ENCODE measurements at places on chromosomes 16 and 17.

GRCh38 chr16:65445313-65446260 lies 323.7 kb upstream of the CDH11 start:
- no peak for DNase-seq

DNA sequence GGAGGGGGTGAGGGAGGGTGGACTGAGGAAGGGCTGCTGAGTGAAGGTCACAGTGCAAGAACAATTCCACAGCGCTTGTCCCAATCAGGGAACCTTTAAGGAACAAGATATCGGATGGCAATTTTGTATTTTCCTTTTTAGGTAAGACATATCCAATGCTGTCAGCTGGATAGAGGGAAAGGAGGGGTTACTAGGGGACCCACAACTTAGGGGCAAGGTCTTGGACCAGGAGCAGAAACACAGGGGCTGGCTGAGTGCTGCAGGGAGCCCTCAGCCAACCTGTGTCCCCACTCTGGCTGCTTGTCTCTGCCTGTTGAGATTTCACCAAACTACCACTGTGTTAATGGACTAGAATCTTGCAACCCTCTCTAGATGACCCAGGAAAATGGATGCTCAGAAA lies 47.6 kb downstream of the AKAP1 start:
- no peak for DNase-seq

DNA sequence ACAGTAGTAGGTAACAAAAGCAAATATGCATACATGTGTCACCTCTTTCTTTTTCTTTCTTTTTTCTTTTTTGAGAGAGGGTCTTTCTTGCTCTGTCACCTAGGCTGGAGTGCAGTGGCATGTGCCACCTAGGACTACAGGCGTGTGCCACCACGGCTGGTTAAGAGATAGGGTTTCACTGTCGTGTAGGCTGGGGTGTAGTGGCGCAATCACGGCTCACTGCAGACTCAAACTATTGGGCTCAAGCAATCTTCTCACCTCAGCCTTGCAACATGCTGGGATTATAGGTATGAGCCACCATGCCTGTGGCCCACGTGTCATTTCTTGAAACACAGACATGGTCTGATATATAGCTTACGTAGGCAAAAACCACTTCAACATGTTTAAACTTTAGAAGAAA lies 397.7 kb upstream of the PMFBP1 start:
- DNase-seq: no peak

DNA sequence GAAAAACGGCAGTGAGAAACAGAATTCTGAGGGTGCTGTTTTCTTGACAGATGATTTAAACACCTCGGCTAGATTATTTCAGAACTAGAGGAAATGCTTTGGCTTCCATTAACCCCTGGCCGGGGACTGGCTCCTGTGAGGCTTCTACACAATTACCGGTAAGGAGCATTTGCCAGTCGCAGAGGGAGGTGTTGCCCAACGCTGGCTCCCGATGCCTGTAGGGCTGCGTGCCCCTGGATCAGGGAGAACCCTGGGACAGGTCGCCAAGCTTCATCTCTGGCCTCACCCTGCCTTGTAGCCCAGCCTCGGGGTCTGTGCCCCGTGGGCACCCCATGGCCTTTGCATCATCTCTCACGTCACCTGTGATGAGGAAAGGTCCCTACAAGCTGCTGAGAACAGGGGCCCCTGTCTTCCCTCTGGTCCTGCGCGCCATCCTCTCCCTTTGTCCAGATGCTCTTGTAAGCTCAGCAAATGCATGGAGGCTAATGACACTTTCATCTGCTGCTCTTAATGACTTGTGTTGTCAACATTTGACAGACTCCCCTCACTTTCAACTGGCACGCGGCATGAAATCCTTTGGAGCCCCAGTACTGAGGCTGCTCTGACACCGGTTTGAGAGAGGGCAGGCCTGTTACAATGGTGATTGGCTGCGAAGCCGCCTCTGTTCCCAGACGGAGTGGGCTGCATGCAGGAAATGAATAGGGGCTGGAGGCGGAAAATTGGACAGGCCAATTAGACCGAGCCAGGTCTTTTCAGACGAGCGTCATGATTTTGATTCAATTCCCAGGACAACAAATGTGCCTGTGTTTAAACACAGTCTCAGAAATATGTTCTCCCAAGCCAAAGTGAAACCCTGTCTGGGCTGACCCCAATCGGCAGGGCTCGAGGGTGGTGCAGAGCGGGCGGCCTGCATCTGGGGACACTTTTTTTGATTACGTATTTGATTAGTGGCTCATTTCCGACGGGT lies 85.5 kb upstream of the DOC2B start:
- DNase-seq: no peak

DNA sequence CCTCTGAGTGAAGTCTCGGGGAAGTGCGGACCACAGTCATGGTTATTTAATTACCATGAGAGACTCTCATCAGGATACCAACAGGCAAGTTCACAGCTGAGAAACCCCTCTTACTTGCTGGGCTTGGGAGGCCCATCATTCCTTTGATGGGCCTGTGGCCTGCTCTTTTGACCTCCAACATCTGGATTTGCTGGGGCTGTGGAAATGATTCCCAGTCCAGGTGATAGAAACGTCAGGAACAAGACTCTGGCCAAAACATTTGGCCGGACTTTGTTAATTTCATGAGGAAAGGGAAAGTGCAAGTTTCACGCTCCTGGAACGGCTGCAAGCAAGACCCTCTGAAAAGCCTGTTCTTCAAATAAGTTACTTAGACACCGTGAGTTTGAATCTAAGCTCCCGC lies 42.5 kb downstream of the TMEM114 start:
- no peak for DNase-seq

GRCh38 chr17:7839190-7839875 lies 5.3 kb downstream of the KDM6B start:
- no peak for DNase-seq

DNA sequence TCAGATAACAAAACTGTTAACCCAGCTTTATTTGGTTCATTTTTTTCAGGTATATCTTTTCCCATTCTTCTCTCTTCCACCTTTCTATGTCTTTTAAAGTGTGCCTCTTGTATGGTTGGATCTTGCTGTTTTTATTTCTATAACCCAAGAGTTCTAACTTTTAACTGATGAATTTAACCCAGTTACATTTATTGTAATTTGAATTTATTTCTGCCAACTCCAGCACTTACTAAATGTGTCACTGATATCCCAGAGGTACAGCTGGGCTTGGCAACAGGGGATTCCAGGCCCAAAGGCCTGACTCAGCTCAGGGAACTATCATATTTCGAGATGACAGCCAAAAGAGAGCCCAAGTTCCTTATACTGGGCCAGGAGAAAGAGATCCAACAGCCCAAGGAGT lies 200.1 kb downstream of the GSG1L start:
- no peak for DNase-seq

- DNase-seq: peak; percentile 98
These were observed 29.6 kb downstream of the ZNF778 start for GRCh38 chr16:89246903-89247733.

GRCh38 chr17:700504-701094 lies 14.0 kb downstream of the VPS53 start:
- DNase-seq: no peak

DNA sequence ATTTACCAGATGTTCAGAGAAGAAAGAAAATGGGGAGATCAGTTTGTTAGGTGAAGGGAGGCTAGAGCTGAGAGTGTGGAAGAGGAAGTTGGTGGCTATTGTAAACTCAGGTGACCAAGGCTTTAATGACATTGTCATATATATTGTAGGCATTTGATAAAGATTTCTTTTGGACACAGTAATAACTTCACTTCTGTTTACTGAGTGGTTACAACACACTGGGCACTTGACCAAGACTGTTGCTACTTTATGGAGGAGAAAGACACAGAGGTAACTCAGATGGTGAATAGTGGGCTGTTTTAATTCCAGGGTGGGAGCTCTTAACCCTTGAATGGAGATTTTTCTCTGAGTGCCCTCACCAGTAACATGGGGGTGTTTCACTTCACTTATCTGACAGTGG lies 46.0 kb downstream of the TNRC6A start:
- DNase-seq: no peak

DNA sequence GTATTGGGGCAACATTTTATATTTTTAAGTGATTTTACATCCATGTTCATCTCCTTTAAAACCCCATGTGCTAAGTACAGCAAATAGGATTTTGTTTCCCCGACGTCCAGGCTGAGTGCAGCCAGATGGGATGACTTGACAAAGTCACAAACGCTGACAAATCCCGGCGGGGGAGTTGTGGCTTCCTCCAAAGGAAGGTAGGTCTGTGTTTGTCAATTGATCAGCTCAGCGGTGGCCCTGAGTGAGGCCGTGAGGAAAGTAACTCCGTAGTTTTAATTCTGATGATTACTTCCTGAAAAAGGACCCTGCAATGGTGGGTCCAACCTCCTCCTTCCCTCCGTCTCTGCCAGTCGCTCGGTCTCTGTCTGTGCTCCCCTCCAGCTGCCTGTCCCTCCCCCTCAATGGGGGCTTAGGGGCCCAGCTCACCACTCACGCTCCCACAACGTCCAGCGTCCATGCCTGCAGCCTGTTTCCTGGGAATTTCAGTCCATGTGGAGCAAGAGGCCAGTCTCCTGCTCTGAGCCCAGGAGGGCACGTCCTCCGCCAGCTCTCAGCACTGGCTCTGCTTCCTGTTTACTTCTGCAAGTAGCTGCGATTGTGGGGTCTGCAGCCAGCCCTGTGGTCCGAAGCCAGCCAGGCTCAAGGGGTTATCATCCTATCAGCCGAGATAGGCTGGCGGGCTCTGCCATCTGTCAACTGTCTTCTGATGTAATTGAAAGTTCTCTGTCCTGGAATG lies 209.4 kb upstream of the FOXF1 start:
- no peak for DNase-seq

DNA sequence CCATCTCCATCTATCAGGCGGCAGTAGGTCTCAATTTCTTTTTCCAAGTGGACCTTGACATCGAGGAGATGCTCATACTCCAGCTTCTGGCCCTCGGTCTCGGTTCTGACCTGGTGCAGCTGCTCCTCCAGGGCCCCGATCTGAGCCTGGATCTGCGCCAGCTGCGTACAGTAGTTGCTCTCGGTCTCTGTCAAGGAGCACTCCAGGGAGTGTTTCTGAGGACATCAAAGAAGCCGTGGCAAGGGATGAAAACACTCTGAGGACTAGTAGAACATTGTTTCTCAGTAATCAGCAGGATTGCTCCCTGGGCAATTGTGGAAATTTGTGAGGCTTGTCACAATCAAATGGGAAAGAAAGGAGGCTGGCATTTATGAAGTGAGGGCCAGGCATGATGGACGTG lies 5.9 kb downstream of the KRT28 start:
- DNase-seq: no peak

- DNase-seq: no peak
These were observed 27.1 kb downstream of the SLC39A11 start for GRCh38 chr17:73065376-73065775.

- no peak for DNase-seq
These were observed 14.3 kb downstream of the LITAF start for GRCh38 chr16:11572301-11572995.

DNA sequence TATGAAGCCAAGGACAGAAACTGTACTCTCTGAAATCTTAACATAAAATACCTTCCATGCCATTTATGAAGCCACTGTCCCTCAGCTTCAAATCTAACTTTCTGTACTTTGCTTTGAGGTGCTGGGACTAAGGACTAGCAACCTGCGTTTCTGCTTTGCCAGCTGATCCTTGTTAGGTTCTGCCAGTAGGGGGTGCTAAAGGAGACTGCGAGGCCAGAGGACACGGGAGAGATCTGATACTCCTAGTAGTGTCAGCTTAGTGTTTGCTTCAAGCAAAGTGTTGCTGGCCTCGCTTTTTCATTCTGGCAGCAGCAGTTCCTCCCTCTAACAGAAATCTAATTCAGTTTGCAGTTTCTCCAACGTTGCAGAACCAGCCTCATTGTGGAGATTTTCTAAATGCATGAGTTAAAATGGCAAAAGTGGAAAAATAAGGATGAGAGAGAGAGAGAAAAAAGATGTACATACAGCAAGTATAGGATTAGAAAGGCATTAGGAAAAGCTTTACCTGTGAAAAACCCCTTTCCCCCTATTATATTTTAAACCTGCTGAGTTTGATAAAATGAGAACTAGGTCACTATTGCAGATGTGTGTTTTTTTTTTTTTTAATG lies 297.5 kb downstream of the CA10 start:
- DNase-seq: no peak

- no peak for DNase-seq
These were observed 126.0 kb downstream of the KCNJ2 start for GRCh38 chr17:70295329-70295728.

DNA sequence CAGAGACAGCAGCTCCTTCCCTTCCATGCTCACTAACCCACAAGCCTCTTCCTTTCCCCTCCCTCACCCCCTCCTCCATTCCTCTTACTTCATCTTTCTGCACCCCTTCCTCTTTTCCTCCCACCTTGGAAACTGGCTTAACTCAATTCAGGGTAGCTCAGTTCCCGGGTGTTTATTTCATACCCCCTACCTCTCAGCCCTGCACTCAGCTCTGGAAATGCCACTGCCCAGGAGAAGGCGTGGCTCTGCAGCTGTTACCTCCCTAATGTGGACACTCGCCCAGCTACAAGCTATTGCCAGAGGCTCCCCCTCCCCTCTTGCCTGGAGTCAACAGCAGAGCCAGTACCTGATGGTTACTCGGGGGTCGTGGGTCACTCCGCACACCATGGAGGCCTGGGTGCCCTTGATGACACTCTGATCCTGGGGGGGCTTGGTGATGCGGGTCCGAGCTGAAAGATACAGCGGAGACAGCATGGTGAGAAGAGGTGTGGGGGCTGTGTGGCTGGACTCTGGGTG lies 118.4 kb upstream of the CDC42EP4 start:
- no peak for DNase-seq

DNA sequence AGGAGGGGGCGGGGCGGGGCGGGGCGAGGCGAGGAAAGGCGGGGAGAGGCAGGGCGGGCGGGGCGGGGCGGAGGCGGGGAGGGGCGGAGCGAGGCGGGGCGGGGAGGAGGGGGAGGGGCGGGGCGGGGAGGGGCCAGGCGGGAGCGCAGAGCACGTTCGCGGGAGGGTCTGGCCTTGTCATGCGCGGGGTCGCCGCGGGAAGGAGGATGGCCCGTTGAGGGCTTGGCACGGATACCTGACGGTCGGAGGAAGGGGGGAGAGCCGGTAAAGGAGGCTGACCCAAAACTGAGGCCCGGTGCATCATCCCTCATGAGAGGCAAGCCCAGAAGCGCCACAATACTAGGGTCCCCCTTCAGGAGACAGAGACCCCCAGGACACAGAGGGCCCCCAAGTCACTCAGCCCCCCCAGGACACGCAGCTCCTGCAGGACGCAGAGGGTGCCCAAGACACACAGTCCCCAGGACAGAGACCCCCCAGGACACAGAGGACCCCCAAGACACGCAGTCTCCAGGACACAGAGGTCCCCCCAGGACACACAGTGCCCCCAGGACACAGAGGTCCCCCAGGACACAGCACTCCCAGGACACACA lies 593 bp upstream of the WDR45B start:
- DNase-seq: peak; percentile 16

DNA sequence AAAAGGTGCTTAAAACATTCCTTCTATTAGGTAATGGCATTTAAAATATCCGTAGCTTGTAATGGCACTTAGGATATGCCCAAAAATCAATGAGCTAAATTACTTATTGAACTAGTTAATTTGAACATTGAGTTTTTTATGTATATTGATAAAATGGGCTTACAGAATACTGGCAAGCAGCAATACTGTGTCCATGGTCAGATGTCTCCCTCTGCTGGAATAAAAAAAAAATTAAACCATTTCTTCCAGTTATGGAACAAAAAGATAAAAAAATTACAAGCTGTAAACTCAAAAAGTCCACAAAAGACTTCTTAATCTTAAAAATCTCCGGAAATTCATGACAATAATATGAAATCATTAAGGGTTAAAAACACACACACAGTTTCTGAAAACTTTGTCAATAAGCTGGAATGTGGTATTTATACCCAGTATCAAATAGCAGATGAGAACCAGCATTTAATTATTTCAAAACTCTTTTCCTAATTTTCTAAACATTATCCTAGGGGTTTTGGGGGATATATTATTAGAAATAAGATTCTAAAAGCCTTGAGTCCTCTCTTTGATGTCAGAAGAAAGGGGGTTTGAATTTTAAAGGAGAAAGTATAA lies 21.5 kb upstream of the PSMD7 start:
- DNase-seq: no peak

All from stimulated activated CD8-positive, alpha-beta memory T cell treated with anti-CD3 and anti-CD28 coated beads, Interleukin-7, amount 100 ng/mL, for 1 hour (primary cell).